ENCODE measurements at places on chromosomes 6 and 20. TPM values are rescaled to one million over a fixed set of nuclear protein-coding genes. Genes with fewer than 3 reads are reported as not detected.

CALHM4 gene
- not detected for total RNA-seq

C20orf144 gene
- not detected for total RNA-seq

LTA gene
- total RNA-seq, result not detected

CDC40 gene
- total RNA-seq, result 15.1 TPM

PHACTR3 gene
- total RNA-seq, result 3.4 TPM

VTA1 gene
- total RNA-seq, result 48.4 TPM

C2 gene
- total RNA-seq, result 0.96 TPM

PET117 gene
- 13.0 TPM for total RNA-seq

KHDRBS2 gene
- total RNA-seq, result not detected

MAPK13 gene
- total RNA-seq, result 44.3 TPM

NT5E gene
- total RNA-seq, result 84.3 TPM

CST5 gene
- not detected for total RNA-seq

SLC25A27 gene
- total RNA-seq, result 2.8 TPM

TMEM217 gene
- 4.8 TPM for total RNA-seq

GID8 gene
- 64.6 TPM for total RNA-seq

CTAGE9 gene
- not detected for total RNA-seq

SPDEF gene
- 3.8 TPM for total RNA-seq

SLC17A9 gene
- total RNA-seq, result 0.43 TPM

TFAP2C gene
- total RNA-seq, result 1.7 TPM

SRMS gene
- not detected for total RNA-seq

BANF2 gene
- not detected for total RNA-seq

RNF144B gene
- total RNA-seq, result 127 TPM

SOX18 gene
- not detected for total RNA-seq

TNNC2 gene
- total RNA-seq, result 0.43 TPM

HS3ST5 gene
- not detected for total RNA-seq

LTB gene
- total RNA-seq, result not detected

SAMD10 gene
- total RNA-seq, result 4.3 TPM

COL19A1 gene
- total RNA-seq, result not detected

KIFC1 gene
- total RNA-seq, result 0.85 TPM

TRIM26 gene
- total RNA-seq, result 24.3 TPM

NKX2-4 gene
- total RNA-seq, result not detected

LIN28B gene
- not detected for total RNA-seq

POM121L2 gene
- not detected for total RNA-seq

PPP1R3G gene
- total RNA-seq, result 3.4 TPM

FARS2 gene
- total RNA-seq, result 24.3 TPM

BMP2 gene
- total RNA-seq, result 12.6 TPM

CCDC170 gene
- total RNA-seq, result 0.24 TPM

CPXM1 gene
- not detected for total RNA-seq

OLIG3 gene
- not detected for total RNA-seq

BAG2 gene
- 2.7 TPM for total RNA-seq

TBPL1 gene
- total RNA-seq, result 14.7 TPM

PPIL6 gene
- total RNA-seq, result 6.0 TPM

MOCS3 gene
- 10.6 TPM for total RNA-seq

PERP gene
- 354 TPM for total RNA-seq

SLC22A1 gene
- total RNA-seq, result not detected

CBLN4 gene
- total RNA-seq, result not detected

ID4 gene
- total RNA-seq, result 1.2 TPM

SAMD3 gene
- total RNA-seq, result not detected

FAM83B gene
- 50.7 TPM for total RNA-seq

CAP2 gene
- 3.2 TPM for total RNA-seq

OXT gene
- not detected for total RNA-seq

PCK1 gene
- not detected for total RNA-seq

PKIB gene
- 9.2 TPM for total RNA-seq

ADGRF1 gene
- 6.7 TPM for total RNA-seq

SNRNP48 gene
- total RNA-seq, result 12.1 TPM

CLPSL2 gene
- total RNA-seq, result not detected

SNX9 gene
- 40.2 TPM for total RNA-seq
